Activated CD4-positive, alpha-beta T cell treated with anti-CD3 and anti-CD28 coated beads for 36 hours (primary cell): ENCODE measurements at places on chromosomes 6 and 20.

- DNase-seq, result no peak
These were observed 40.7 kb upstream of the DSP start for GRCh38 chr6:7500752-7501282.

DNA sequence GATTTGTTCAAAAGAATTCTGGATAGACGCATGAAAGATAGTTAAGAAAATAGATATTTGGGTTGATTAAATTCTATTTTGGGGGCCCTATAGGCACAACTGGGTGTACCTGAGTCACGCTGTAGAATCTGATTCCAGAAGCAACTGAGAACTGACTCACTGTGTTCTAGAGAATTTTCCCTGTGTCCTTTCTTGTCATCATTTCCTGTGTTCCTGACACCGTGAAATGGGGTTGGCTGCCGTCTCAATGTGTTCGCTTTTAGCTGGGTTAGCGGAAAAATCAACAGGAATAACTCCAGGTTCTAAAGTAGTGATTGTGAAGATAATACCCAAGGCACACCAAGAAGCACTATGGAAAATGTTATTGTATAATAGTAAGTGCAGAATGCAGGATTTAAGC lies 5.0 kb downstream of the GCNT2 start:
- no peak for DNase-seq

DNA sequence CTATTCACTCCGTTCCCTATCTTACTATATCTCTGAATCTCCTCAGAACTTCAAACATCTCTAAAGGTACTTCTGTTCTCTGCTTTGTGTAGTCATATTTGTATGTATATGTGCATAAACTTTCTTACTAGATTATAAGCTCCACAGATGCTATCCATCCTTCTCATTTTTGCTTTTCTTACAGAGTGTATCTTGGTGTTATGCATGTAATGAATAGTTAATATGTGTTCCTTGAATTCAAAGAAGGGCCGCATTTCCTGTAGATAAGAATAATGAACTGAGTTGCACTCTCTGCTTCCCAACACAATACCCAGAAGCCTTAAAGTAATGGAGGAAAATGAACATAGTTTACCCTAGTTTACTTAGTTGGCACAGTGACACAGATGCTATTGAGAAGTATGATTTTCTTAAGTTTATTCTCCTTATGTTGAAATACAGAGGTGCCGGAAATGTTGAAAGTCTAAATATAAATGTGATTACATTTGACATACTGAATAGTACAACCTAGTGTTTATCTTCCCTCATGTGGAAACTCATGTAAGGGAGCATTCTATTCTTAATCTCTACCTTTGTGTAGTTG lies 6.0 kb downstream of the NUS1 start:
- no peak for DNase-seq

DNA sequence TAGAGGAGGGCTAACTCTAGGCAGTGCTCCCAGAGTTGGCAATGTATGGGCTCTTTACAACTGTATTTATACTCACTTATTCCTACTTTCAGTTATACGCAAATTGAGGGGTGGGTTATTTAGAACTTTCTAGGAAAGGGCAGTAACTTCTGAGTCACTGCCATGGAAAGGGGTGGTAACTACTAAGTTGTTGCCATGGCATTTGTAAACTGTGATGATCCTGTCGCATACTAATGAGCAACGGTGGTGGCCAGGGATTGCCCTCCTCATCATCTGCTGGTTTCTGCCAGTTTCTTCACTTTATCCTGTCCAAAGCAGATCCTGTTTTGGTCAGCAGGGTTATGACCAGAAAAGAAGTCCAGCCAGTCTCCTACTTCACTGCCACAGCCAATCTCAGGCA lies 95.5 kb upstream of the PTPRT start:
- DNase-seq, result no peak

DNA sequence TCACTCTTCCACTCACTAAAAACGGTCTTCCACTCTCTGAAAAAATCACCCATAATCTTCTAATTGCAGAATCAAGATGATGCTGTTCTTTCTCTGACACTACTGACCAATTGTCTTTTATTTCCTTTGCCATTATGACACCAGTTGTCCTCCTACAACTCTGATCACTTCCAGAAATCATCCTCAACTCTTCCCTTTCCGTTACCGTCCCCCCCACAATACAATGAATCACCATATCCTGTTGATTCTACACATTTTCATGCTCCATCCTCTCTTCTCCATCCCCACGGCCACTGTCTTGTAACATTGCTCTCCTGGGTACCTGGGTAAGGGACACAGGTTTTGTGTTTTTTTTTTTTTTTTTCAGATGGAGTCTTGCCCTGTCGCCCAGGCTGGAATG lies 2.5 kb upstream of the PPP2R5D start:
- no peak for DNase-seq

DNA sequence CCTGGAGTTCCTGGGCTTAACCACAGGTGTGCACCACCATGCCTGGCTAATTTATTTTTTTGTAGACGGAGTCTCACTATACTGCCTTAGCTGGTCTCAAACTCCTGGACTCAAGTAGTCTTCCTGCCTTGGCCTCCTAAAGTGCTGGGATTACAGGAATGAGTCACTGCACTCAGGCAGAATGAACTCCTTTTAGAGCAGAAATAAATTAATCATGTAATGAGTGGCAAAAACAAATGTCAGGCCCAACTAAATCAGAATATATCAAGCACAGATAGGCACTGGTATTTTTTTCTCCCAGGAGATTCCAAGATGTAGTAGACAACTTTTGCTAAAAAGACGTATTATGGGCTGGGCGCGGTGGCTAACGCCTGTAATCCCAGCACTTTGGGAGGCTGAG lies 2.6 kb downstream of the RPS10 start:
- no peak for DNase-seq

DNA sequence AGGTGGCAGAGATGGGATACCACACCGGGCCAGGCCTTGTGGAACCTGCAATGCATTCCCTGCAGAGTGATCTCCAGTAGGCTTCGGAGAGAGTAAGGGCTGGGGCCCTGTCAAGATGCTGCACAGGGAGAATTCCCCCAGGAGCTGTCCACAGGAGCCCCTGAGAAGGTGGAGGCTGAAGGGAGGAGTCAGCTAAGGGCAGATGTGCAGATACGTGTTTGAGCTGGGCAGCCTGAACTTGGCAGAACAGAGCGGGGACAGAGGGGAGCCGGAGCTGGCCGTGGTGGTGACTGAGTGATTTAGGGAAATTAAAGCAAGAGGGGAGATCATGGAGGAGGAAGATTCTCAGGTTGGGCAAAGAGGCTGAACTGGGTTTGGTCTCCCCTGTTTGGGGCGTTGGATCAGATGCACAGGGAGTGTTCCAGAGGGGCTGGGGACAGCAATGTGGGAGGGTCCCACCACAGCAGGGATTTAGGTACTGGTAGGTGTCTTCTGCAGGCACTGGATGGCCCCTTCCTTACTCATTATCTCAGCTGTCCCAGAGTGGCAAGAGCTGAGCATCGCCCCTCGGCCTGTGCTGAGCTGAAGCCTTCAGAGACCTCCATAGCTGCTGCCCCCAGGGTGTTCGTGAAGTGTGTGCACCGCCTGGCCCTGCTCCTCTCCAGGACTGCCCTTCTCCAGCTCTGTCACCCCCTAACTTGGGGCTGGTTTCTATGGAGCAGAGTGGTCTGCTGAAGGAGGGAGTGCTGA lies 3.8 kb upstream of the NCR2 start:
- no peak for DNase-seq

DNA sequence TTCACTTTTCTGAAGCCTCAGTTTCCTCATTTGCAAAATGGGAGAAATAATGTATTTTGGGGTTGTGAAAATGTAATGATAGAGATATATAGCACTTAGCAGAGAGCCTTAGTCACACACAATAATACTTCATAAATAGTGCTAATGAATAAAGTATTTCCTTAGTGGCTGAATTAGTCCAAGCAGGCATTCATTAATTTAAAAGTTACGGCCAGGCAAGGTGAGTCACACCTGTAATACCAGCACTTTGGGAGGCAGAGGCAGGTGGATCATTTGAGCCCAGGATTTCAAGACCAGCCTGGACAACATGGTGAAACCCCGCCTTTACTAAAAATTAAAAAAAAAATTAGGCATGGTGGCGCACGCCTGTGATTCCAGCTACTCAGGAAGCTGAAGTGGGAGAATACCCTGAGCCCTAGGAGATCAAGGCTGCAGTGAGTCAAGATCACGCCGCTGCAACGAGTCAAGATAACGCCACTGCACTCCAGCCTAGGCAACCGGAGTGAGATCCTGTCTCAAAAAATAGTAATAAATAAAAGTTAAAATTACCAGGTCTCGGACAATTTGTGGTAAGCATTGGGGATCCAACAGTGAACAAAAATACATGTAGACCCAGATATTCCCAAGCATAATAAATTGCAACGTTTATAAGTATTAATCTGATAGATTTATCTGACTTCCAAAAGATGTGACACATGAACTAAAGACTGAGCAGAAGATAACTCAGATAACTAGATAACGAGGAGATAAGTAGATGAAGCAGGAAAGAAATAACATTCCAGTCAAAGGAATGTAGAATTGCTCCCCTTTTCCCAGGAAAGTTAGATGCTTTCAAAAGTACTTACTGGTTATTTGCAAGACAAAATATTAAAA lies 2.1 kb upstream of the IBTK start:
- DNase-seq, result no peak
